ENCODE measurements at places on chromosomes 5 and 9. TPM values are rescaled to one million over a fixed set of nuclear protein-coding genes. Genes with fewer than 3 reads are reported as not detected.
A peak's percentile ranks its signal among the peaks of the same experiment; 100 is the strongest.

GRCh38 chr5:113824307-113824706 is 310.8 kb downstream of the YTHDC2 start:
- no peak for DNase-seq

DNA sequence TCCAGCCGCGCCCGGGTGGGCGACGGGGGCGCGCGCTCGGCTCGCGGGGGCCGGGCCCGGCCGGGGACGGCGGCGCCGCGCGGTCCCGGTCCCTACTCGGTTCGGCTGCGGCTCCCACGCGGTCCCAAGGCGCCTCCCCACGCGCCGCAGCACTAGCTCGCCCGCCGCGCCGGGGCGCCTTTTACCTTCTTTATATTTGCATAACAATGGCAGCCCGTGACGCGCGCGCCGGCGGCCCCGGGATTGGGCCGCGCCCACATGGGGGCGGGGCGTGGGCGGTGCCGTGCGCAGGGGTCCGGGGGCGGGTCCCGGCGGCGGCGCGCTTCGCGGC is at the start of gene NRARP:
NRARP (minus strand) TSS at position 154 of the 331 bp plus-strand sequence. CDS start 343 bp downstream, outside the sequence.
- peak; percentile 47 for DNase-seq

- no peak for DNase-seq
Observed at GRCh38 chr5:61349935-61350334, 17.9 kb downstream of the ZSWIM6 start.

DNA sequence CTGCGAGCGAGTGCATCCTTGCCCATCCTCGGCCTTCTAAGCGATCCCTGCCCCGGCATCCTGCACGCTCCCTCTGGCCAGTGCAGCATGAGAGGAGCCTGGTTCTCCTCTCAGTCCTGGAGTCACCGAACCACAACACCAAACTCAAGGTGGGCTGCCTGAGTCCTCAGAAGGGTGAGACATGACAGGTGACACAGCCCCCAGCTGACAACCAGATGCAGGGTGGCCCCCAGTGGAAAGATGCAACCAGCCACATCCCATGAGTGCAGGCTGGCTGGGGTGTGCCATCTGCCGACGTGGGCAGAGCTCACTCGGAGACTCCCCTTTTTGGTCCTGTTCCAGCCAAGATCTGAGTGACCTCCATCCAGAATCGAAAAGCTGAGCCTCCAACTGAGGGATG is 58.4 kb downstream of the COL23A1 start:
- DNase-seq = no peak

- DNase-seq = no peak
Observed at GRCh38 chr5:175082346-175082745, 358.0 kb downstream of the MSX2 start.

DNA sequence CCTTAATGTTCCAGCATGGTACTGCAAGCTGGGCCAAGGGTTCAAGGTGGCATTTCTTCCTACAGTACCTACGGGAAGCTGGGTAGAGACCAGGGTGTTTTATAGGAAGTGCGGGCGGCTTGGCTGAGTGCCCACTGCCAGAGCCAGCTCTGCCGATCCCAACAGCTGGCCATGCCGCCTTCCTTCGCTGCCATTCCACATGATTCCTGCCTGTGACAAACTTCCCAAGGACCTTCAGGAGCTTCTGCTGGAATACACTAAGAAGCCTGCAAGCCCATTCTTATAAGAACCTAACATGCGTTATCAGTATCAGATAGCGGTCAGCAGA is 22.0 kb downstream of the MYO10 start:
- no peak for DNase-seq

DNA sequence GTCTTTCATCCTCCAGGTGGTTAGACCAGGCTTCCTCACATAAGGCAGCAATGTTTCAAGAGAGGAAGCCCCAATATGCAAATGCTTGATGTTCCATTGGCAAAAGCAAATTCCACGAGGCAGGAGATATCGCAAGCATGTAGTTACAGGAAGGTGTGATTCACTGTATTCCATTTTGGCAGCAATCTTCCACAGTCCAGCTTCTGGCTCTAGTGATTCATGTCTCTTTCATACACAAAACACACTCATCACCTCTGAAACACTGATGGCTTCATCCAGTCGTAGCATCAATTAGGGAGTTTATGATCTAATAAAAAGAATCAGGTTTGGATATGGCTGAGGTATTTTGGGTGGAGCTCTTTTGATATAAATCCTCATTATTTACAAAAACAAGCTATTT is 552.2 kb upstream of the RIOK2 start:
- DNase-seq = no peak

DNA sequence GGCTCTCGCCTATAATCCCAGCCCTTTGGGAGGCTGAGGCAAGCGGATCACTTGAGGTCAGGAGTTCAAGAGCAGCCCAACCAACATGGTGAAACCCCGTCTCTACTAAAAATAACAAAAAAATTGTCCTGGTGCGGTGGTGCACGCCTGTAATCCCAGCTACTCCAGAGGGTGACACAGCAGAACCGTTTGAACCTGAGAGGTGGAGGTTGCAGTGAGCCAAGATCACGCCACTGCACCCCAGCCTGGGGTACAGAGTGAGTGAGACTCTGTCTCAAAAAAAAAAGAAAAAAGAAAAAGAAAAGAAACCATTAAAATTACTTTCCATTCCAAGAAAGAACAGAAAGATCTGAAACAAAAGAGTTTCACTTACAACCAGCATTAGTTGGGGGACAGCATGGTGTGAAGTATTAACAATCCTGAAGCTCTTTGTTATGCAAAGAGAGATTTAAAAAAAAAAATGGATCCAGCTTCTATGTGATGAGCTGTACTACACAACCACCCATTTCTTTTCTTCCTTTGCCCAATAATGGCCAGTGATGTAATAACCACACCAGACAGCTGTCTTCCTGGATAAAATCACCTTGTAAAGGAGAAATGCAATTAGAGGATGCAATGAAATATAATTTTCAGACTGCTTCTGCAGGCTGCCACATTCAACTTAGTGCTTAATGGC is 76.9 kb downstream of the MED27 start:
- DNase-seq = no peak

DNA sequence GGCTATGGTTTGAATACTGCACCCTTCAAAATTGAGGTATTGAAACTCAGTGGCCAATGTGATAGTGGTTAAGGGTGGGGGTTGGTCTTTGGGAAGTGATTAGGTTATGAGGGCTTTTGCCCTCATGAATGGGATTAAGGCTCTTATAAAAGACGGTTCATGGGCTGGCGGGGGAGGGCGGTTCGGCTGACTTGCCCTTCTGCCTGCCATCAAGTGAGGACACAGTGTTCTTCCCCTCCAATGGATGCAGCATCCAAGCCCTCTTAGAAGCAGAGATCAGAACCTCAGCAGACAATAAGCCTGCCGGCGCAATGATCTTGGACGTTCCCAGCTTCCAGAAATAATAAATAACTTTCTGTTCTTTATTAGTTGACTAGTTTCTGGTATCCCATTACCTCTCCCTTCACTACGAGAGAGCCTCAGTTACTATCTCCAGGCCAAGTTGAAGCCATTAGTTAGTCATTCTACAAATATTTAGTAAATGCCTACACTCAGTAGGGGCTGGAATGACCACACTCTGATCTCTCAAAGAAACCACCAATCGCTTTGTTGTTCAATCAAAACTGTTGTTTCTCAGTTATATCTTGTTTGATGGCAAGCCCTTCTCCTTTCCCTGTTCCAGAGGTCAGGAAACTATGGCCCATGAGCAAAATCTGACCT is 219.3 kb downstream of the TSSK1B start:
- DNase-seq = no peak

DNA sequence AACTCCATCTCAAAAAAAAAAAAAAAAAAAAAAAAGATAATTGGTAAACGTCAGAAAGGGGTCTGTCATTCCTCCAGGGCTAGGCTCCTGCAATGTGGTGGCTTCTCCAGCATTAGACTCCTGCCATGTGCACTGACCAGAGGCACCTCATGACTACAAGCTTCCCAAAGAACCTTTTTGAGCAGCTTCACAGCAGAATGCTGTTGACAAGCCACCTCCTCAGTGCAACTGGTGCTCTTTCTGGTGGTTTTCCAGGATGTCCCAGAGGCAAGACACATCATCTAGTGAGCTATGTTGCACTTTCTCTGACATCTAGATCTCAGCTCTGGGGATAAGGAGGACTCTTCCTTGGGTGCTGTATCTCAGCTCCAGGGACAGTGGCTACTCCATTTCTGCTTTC is 11.6 kb downstream of the RPL37 start:
- no peak for DNase-seq

The CPLANE1 gene
- 4.8 TPM for total RNA-seq

The OGN gene
- not detected for total RNA-seq
